ENCODE measurements at places on chromosomes 12 and 14. TPM values are rescaled to one million over a fixed set of nuclear protein-coding genes. Genes with fewer than 3 reads are reported as not detected.

KRT78 gene
- polyA plus RNA-seq: not detected

FAM222A gene
- polyA plus RNA-seq: 25.0 TPM

KNTC1 gene
- 15.0 TPM for polyA plus RNA-seq

ESPL1 gene
- 9.2 TPM for polyA plus RNA-seq

IAPP gene
- polyA plus RNA-seq: 0.24 TPM

POTEG gene
- 0.17 TPM for polyA plus RNA-seq

CPNE6 gene
- 14.1 TPM for polyA plus RNA-seq

ZBTB42 gene
- 1.8 TPM for polyA plus RNA-seq

KLRK1 gene
- 4.8 TPM for polyA plus RNA-seq

CABP1 gene
- 26.1 TPM for polyA plus RNA-seq

LBHD2 gene
- polyA plus RNA-seq: 0.44 TPM

SLC7A8 gene
- 15.6 TPM for polyA plus RNA-seq

KRT72 gene
- polyA plus RNA-seq: 0.29 TPM

SMCO2 gene
- polyA plus RNA-seq: 2.2 TPM

EID3 gene
- 4.3 TPM for polyA plus RNA-seq

MDM2 gene
- 77.1 TPM for polyA plus RNA-seq

FGF23 gene
- polyA plus RNA-seq: 0.05 TPM

POLE gene
- 69.9 TPM for polyA plus RNA-seq

C14orf132 gene
- polyA plus RNA-seq: 91.4 TPM

PRPH gene
- 341 TPM for polyA plus RNA-seq

TCL1B gene
- polyA plus RNA-seq: not detected

All from spinal cord (tissue), 10 donors.